ENCODE measurements at places on chromosomes 3 and 15. TPM values are rescaled to one million over a fixed set of nuclear protein-coding genes. Genes with fewer than 3 reads are reported as not detected.

GRCh38 chr3:17707813-17708543, 34.5 kb downstream of the TBC1D5 start:
- DNase-seq = no peak

DNA sequence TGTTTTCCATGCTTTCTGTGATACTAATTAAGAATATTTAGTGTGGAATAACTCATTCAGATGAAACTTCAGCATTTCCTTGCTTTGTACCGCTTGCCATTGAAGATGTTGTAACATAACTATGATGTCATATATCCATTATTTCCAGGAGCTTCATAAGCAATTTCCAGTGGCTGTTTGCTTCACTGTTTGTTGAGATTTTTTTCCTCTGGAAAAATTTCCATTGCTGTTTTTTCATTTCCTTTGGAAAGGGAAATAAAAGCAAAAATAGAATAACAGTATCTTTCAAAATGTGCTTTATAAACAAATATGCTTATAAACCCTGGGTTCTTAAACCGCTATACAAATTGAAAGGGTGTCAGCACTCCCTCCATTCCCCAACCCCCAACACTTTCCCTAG, 319.6 kb upstream of the SEMA6D start:
- DNase-seq = no peak

GRCh38 chr3:178686826-178687225, 150.6 kb downstream of the KCNMB2 start:
- DNase-seq = no peak

GRCh38 chr3:170352936-170353335, 4.6 kb upstream of the SKIL start:
- DNase-seq = no peak

DNA sequence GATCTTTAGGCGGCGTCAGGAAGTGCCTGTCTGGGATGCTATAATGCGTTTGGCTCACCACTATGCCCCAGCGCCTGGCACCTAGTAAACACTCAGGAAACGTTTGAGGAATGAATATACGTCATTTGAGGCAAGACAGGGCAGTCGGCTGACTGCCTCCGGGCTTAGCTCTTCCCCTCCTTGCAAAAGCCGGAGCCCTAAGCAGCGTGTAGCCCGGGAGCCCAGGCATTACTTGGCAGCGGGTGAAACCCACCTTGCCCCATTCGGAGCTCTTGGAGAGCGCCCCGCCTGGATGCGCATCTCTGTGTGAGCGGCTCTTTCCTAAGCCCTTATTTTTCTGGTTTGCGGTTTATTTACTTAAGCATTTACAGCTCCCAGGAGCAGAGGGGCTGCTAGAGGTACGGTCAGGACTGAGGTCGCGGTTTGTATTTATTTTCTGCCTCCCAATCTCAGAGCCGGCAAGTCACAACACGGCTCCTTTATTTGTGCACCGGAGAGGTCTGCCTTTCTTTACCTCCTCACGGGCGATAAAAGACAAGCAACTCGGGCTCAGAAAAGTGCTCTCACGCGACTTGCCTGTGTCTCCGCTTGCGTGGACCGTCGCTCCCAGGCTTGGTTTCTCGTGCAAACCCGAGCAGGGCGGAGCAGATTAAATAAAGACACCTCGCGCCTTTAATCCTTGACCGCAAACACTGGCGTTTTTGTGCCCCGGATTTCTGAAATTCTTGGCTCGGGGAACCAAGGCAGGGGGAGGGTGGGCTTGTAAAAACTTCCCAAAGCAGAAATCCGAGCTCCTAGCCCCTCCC, 737 bp upstream of the ITPR1 start:
- DNase-seq = peak; percentile 81

GRCh38 chr3:58366699-58367098, 34.0 kb downstream of the PXK start:
- no peak for DNase-seq

The STAB1 gene
- not detected for total RNA-seq

GRCh38 chr15:91075739-91076138, 24.3 kb upstream of the SV2B start:
- no peak for DNase-seq

DNA sequence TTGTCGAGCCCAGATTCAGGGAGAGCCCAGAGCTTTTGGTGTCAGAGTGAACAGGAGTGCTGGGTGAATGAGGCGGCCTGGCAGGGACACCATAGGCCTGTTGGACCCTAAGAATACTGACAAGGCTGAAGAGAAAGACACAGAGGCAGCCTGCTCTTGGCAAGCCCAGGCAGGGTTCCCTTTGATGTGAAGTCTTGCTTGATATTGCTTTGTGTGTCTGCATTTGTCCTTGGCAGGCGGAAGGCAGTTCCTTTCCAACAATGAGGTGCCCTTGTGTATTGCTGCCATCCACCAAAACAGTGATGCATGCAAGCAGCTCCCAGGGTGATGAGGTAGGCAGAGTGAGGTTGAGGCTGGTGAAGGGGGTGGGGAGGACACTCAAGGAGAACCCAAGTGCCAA, 152.7 kb upstream of the TSC22D2 start:
- peak; percentile 37 for DNase-seq

DNA sequence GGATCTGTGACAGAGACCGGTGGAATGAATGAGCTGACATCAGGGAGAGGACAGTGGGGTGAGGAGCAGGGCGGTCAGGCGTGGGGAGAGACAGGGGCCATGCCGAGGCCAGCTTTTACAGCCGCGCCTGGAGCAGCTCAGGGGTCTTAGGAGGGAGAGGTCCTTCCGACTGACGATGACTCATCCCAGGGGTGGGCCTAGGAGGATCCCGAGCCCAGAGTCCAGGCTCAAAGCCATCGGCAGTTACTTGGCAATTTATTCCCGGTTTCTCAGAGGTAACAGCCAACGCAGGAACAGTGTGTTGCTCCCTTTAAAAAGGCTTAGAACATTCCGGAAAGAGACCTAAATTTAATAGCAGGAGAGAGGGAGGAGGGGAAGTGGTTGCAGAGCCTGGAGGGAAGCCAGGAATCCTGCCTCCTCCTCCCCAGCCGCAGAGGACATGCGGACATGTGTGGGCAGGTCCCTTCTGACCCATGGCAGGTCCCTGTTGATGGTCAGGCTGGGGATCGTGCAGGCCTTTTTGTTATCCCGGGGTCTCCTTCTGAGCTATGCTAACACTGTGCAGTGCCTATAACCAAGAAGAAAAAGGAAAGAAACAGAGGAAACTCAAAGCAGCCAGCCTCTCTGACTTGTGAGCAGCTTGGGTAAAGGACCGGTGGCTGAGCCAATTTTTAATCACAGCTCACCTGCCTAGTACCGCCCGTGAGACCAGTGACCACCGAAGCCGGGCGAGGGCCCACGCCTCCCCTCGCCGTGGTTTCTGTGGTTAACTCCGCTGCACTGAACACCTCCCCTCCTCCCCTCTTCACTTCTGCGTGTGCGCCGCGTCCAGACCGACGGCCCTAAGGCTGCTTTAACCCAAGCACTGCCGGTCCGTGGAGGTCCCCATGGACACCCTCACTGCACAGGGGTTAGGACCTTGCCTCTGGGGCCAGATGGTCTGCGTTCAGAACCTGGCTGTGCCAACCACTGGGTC, 392.4 kb upstream of the PROK2 start:
- no peak for DNase-seq

The CA12 gene
- total RNA-seq = 3.8 TPM

The UBE2E1 gene
- total RNA-seq = 174 TPM

GRCh38 chr15:47587940-47588802, 129.1 kb upstream of the SEMA6D start:
- no peak for DNase-seq

The TMIE gene
- total RNA-seq = not detected

DNA sequence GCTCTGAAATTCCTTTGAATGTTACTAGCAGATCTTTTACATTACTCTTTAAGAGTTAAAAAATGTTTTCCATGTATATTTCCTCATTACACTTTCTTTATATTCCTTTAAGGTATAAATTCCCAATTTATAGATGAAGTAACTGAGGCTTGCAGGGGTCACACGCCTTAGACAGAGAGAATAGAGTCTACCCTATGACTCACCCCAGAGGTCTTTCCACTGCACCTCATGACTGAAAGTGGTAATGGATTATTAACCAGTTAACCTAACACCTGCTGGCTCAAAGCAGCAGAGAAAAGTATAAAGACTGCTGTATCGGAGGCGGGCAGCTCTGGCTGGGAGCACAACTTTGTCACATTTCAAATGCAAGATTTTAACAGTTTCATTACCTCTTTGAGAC, 37.7 kb downstream of the LDHAL6B start:
- DNase-seq = no peak

The DNASE1L3 gene
- not detected for total RNA-seq

DNA sequence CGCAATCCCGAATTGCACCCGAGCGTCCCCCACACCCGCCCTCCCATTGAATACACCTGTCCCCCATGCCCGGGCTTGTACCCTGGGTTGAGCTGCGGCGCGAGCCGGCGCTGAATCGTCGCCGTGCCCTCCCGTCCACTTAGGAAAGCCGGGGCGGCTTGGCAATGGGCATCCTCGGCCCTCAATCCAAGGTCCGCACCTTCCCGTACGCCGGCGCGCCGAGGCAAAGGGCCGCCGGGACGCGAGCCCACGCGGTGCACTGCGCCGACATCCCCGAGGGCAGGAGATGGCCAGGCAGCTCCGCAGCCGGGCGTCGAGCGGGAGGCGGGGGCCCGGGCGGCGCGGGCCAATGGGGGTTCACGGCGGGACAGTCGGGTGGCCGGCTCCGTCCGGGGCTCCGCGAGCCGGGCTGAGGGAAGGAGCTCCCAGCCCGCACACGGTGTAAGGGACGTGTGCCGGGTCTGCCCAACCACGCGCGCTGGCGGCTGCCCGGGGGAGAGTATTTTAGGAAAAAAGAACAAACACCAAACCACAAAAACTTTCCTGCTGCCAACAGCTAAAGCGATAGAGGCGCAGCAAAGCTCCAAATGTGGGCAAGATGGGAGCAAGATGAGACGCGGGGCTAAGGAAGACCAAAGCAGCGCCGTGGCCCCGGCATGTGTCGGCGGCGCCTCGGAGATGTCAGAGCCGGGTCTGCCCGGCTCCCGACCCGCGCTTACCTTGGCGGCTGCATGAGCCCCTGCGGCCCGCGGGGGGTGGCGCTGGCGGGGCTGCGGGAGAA, 621 bp downstream of the RGMA start:
- DNase-seq = no peak

The IL5RA gene
- total RNA-seq = not detected

DNA sequence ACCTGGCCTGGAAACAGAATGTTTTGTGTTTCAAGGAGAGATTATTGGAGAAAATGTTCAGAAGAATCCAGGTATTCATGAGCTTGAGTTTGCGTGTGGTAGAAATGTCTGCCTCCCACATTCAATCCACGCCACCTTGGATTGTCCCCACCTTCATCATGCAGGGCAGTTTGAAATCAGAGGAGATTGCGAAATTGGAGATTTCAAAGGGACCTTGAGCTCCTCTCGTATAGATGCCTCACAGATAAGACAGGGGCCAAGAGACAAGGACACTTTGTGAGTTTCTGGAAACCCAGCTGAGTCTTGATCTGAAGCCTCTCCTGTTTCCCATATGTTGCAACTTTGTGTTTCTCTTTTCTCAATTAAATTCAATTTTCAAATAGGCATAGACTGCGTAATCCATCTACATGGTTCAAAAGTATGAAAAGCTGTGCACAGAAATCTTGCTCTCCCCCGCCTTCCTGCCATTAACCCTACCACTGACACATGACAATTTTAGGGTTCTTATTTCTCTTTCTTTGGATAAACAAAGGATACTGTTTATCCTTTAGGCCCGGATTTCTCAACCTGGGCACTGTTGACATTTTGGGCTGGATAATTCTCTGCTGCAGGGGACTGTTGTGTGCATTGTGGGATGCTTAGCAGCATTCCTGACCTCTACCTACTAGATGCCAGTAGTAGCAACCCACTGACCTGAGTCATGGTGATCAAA, 53.8 kb downstream of the CMTM8 start:
- no peak for DNase-seq

GRCh38 chr3:62951037-62951613, 75.9 kb upstream of the CADPS start:
- DNase-seq = no peak

- no peak for DNase-seq
Measured at GRCh38 chr3:38314112-38314763, 32.1 kb downstream of the SLC22A14 start.

The CHP1 gene
- 107 TPM for total RNA-seq

DNA sequence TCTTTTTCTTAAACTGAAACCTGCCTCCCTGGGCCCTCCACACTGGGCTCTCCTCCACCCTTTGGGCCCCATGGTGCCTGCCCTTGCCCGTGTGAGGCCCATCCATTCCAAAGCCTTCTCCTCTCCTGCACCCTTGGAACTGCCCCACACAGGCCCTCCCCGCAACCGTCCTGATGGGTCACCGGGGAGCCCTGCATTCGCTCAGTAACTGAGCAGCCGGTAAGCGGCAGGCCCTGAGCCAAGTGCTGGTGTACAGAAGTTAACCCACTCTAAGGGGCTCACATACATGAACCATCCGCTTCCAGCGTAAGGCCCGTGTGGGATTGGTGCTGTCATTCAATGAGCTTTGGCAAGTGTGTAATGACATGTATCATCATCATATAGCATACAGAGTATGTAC, 5.4 kb upstream of the LRRC15 start:
- DNase-seq = no peak

DNA sequence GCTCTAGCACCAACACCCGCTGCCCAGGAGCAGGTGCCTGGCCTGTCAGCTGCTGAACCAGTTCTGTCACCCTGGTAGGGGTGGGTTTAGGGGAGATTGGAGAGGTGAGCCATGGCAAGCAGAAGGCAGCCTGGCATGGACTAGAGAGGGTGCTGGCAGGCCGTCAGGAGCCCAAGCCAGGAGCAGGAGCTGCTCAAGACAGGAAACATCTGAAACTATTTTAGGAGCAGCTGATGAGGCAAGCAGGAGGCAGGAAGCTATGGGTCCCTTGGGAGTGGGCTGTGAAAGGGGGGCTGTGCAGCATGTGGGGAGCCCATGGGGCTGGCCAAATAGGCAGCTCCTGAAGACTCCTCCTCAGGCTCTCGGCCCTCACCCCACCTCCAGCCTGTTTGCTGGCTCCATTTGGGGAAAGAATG, 2.3 kb downstream of the INKA1 start:
- DNase-seq = peak; percentile 79

DNA sequence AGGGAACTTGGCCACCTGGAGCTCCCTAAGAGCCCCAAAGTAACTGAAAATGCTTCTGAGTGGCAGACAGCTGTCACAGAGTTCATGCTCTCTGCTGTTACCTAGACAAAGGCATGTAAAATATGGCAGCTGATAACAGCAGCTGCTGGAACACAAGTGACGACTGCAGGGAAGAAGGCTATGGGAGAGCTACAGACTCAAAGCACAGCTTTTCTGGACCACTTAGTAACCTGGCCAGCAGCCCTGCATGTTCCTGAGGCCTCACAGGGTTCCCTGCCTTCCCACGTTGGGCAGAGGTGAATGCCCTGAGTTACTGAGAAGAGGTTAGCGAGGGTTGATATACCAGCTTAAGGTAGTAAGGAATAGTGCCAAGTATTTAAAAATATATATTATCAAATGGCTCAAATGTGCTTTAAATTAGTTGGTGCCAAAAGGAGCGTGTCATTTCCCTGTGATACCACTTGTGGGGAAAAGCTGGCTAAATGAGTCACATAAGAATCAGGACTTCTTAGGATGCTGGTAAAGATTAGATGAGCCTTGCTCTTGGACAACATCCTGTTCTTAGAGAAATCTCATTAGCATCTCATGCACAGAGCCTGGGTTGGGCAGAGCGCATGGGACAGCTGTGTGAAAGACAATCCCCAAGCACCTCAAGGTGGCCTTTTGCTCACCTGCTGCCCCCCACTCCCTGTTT, 76.4 kb upstream of the SCN5A start:
- no peak for DNase-seq

The MYLK gene
- total RNA-seq = not detected
